SW 1271 (cell line): ENCODE measurements at places on chromosomes 3 and 15.

DNA sequence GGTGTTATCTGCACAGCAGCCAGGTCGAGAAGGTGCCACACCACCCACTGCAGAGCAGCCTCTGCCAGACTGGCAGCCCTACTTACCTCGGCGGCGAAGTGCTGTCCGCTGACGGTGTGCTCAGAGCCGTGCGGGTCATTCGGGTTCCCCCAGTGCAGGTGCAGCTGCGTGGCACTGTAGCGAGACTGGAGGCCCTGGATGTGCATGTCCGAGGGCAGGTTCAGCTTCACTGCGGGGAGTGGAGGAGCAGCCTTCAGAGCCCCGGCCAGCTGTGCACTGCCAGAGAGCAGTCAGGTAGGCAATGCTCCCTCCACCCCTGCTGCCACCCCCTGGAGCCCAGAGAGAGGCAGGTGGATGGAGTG is 36.3 kb downstream of the CA12 start:
- DNase-seq = no peak

- no peak for DNase-seq
Observed at GRCh38 chr3:12175137-12175593, 16.5 kb upstream of the TIMP4 start.

- no peak for DNase-seq
Observed at GRCh38 chr3:11720304-11720898, 76.7 kb upstream of the VGLL4 start.

DNA sequence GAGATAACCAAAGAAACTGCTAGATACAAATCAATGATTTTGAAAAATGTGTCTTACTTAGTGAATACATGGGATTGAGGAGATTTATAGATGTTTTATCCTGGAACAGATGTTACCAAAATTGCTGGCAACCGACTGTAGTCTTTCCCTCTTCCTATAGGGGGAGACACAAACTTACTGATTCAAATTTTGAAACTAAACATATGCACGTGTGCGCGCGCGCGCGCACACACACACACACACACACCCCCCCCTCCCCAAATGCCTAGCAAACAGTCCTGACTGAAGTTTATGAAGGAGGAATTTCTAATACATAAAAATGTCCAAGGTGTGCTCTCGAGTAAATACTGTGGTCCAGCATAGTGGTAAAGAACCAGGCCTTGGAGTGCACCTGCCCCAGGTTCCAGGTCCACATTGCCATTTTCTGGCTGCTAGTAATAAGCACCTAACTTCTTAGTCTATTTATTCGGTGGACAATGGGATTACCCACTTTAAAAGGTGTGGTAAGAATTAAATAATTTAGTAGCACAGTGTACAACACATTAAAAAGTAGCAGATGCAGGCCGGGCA is 18.5 kb upstream of the C3orf62 start:
- no peak for DNase-seq

DNA sequence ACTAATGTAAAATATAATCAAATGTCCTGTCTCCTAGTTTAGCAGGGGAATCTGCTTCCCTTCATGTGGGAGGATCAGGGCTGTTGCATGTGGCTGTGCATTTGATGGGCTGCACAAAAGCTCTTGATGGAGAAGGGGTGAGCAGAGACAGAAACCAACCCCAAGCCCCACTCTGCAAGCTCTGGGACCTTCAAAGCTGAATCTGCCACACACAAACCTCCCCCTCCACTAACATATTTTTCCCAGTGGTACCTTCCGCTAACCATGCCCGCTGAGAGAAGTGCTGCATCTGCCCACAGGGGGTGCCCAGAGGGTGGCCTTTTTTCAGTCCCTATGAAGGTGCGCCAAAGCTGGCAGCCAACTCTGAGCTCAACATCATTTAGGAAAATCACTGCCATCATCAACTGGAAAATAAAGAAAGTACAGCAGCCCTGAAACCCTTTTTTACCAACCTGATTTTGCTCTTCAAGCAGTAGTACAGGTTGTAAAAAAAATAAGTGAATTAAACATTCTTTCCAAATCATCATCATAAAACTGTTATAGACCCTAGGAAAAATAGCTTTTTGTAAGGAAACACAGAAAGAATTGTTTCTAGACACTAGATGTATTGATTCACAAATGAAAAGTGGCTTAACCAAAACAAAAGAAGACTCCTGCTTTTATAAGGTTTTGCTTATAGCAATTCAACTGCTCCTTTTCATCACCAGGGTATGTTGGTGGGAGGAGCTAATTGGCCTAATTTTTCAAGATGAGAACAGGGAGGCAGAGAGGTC is 97.0 kb downstream of the HHLA2 start:
- no peak for DNase-seq

GRCh38 chr3:94619643-94620042 is 556.8 kb downstream of the NSUN3 start:
- no peak for DNase-seq

DNA sequence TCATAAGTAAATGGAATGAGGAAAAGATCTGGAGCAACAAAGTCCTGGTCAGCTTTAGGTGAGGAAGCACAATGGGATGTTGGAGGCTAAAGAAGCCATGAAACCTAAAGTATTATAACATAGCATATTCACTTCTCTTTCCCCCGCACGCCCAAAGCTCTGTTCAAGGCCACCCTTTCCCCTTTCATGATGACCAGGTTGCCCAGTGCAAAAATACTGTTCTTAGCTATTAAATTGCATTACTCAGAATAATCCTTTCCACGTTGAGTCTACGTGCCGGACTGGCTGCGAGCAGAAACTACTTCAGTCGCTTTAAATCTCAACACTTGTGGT is 589 bp upstream of the MAPKBP1 start:
- DNase-seq = no peak

DNA sequence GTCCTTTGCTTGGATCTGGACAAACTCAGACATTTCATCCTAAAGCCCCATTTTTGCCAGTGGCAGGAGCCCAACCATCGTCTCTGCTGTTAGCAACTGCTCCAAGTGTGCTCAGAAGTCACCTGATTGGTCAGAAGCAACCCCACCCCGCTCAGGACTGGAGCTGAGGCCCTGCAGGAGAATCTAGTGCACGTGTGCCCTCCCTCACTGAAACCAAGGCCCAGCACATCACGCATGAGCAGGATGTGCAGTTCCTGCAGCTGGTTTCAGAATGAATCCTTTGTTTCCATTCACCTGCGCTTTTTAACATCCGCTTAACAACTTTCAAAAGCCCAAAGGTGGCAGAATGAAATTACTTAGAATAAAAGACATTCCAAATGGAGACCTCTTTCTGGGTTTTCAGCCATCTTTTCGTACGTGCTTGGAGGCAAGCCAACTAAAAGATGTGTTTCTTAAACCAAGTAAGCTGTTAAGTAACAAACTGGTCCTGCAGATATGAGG is 81.2 kb downstream of the SRGAP3 start:
- no peak for DNase-seq

DNA sequence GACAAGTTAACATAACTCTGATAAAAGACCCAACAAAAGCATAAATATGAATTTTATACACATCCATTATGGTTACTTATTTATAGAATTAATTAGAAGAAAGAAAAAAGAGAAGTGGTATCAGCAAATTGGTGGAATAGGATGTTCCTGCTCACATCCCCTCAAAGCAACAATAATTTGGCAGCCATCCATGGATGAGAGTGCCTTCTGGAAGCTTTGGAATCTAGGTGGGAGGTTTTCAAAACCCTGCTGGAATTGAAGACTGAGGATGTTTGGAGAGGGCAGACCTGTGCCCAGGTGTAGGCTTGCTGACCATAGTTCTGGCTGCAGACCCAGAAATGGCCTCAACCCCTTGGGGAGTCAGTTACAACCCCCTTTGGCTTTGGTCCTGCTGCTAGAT is 91.2 kb downstream of the EDEM1 start:
- no peak for DNase-seq

DNA sequence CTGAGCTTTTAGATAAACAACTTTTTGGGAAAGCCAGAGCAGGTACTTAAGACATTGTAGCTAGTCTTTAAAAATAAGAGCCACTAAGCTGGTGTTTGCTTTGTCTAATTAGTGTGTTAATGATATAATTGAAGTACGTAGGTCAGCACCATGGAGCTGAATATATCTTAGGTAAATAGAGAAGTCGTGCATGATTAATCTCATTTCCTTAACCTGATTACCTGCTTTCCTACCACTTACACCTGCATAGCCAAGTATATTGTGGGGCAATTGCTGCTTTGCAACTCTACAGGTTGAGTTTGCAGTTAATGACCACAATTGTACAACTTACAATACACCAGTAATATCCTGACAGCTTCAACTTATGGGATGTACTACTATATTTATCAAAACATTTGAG is 17.6 kb upstream of the TOPAZ1 start:
- no peak for DNase-seq

DNA sequence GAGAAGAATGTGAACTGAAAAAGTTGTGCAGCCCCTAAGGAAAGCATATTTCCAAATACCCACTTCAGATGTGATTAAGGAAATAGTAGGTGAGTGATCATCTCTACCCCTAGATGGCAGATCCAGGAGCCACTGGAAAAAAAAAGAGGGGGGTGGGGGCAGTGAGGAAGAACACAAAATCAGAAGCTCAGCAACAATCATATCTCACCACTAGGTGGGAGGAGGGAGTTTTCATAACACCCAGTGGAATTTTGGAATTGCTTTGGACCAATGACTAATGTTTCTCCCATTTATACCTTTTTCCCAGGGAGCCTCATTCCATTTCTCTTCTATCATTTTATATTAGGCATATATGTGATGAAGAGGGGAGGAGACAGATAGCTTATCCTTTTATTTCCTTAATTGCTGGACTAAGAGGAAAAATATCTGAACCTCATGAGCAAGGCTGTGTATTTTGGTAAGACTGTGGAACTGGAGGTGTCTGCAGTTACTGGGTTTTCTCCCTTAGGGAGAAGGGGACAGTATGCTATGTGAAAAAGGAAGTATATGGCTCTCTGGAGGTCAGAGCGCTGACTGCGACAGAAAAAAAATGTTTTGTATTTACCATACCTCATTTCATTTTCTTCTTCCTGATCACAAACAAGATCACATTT is 363.4 kb downstream of the GAP43 start:
- DNase-seq = peak; percentile 32

- DNase-seq = peak; percentile 48
Observed at GRCh38 chr3:36677331-36678007, 86.9 kb downstream of the DCLK3 start.

DNA sequence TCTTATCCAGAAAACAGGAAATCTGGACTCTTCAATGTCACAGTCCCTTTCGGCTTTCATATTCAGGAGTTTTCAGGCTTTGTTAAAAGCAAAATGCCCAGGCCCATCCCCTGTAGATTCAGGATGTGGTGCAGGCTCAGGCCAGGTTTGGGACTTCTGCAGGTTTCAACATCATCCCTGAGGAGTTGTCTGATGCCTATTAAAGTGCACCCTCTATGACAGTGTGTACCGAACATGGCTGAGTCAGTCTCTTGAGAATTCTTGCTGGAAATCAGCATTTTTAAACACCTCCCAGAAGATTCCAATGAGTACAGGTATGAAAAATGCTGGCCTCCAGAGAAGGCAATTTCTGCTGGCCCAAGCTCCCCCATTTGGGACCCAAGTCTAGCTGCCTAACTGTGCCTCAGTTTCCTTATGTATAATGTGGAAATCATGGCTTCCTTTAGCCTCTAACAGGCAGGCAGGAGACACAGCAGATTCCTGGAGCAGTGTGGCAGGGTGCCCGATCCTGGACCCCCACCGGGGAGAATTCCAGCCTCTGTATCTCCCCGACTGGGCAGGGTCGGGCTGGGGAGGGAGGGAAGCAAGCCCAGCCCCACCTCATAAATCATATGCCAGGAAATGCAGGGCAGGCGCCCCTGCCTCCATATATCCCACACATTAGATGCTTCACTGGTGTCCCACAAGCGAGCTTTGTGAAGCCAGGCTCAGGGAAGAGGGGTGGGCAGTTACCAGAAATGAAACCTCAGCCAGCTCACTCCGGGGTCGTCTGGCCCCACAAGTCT is 44.4 kb upstream of the SLC6A11 start:
- no peak for DNase-seq

DNA sequence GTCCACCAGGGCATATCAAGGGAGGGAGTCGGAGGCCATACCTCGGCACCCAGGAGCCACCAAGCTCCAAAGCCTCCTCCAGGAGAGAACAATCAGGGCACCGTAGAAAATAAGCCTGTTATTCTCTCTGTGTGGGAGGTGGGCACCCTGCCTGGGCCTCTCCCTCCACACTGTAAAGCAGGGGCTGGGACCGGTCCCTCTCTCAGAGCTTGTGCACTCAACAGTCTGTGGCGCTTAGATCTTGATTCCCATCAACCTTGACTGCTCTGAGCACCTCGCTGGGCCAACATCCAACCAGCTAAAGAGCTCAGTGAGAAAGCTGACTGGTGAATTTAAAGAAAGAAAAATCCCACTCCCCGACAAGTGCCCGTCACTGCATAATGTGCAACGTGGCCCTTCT is 53.0 kb downstream of the PCSK6 start:
- DNase-seq = no peak

DNA sequence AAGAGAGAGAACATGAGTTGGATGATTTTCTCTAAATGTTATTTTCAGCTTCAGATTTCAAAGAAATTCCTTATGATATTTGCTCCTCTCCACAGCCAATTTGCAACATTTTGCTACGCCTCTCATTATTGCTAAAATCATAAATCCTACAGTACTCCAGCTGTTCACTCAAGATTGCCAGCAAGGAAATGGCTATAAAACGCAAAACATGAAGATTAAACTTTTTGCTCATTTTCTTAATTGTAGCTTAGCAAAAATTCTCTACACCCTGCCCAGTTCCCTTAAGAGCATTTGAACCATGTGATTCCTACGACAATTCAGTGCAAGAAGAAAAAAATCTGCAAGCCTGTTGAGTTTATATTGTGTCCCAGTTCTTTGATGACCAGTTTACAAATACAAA is 6.8 kb downstream of the CHRNA3 start:
- DNase-seq = no peak

DNA sequence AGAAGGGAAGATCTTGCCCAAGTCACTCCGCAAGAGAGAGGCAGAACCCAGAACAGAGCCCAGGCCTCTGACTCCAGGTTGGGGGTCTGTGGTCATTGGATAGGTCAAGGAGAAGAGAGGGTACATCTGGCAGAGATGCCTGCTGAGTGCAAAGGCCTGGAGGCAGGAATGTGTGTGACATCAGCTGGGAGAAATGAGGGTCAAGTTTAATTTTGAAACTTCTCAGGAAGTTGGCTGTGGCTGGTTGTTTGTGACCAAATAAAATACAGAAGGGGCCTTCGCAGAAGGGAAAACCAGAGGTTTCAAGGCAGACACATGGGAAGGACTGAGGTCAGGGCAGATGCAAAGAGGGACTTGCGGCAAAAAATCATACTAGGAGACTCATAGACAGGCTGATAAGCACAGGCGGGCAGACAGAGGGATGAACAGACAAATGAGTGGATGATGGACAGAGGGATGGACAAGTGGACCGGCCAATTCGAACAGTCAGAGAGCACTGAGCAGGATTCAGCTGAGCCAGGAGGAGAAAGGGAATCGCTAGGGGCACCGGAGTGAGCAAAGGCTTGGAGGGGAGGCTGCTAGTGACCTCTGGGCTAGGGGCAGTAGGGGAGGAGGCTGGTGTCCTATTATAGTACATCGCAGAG is 28.8 kb upstream of the CACNA2D2 start:
- DNase-seq = no peak
